ENCODE measurements at places on chromosomes 2 and 18. TPM values are rescaled to one million over a fixed set of nuclear protein-coding genes. Genes with fewer than 3 reads are reported as not detected.
A peak's percentile ranks its signal among the peaks of the same experiment; 100 is the strongest.

C18orf63 gene
- total RNA-seq, result 0.14 TPM

DBI gene
- 179 TPM for total RNA-seq

DNA sequence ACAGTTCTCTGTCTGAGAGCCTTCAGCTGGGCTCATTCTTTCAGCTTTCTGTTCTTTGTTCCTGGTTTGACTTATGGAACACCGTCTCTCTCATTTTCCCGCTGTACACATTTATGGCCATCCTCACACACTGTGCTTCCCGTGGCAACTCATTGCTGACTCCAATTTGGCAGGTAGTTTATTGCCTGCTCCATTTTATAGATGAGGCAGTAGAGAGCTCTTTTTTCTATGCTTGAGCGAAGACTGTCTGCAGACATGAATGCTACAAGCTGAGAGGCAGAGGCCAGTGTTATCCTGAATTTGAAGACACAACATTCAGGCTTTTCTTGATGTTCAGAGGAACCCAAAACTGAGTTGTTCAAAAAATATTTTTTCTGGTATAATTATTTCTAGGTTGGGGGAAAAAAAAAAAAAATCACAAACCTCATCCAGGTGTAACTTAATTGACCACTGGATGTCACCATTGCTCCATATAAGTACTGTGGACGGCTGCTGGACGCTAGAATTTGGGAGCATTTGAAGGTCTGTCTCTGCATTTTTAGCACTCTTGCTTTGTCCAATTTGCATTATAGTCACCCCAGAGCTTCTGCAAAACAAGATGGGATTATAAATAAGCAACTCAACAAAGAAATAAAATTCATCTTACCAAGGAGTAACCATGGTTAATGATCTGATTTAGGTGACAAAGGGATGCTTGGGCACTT, 83.5 kb downstream of the HRH4 start:
- no peak overlapping the region for H3K4me3 ChIP-seq
- peaks cover 5% of the 10 kb centered on the region for H3K4me1 ChIP-seq
- H3K27ac ChIP-seq, result no peak overlapping the region
- no peaks in the 10 kb centered on the region for H3K36me3 ChIP-seq

DNA sequence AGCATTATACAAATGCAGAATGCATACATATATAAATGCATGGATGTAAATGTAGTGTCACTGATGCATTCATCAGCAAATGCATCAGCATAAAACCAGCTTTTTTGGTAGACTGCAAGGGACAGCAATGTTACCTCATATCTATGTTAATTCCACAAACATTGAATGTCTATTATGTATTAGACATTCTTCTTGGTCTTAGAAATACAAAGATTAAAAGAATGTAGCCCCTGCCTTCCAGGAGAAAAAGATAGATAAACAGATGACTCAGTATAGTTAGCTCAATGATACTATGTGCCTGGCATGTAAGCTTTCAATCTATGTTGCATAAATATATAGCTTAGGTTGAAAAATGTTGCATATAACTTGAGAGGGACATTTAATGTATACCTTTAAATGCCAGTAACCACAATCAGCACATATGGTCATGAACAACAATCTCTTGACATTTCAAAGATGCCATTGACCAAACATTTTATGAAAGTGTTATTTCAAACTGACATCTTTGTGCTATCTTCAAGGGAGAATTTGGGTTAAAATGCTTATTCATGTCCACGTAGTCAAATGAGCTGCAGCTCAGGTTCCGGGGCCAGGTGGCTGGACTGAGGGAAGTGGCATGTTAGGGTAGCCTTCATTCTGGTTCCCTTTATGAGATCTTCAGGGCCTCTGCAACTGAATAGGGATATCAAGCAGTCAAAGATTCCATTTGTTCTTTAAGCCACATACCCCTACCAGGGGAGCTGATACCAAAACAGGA, 45.2 kb upstream of the GCG start:
- no peaks in the 10 kb centered on the region for H3K4me1 ChIP-seq
- H3K36me3 ChIP-seq, result peaks cover 18% of the 10 kb centered on the region
- H3K27ac ChIP-seq, result no peak overlapping the region
- H3K4me3 ChIP-seq, result no peak overlapping the region

GRCh38 chr2:67186871-67187270, 210.3 kb upstream of the ETAA1 start:
- no peaks in the 10 kb centered on the region for H3K4me1 ChIP-seq
- H3K36me3 ChIP-seq, result no peaks in the 10 kb centered on the region
- no peak overlapping the region for H3K27ac ChIP-seq
- no peak overlapping the region for H3K4me3 ChIP-seq
- no peaks in the 10 kb centered on the region for H3K27me3 ChIP-seq

- no peaks in the 10 kb centered on the region for H3K27me3 ChIP-seq
- no peaks in the 10 kb centered on the region for H3K4me1 ChIP-seq
- no peaks in the 10 kb centered on the region for H3K36me3 ChIP-seq
- no peak overlapping the region for H3K27ac ChIP-seq
- no peak overlapping the region for H3K4me3 ChIP-seq
These were observed 537.7 kb upstream of the PKDCC start for GRCh38 chr2:41510108-41510507.

GRCh38 chr2:3634596-3635121, 23.3 kb upstream of the ALLC start:
- H3K4me1 ChIP-seq, result no peaks in the 10 kb centered on the region
- H3K27me3 ChIP-seq, result no peaks in the 10 kb centered on the region
- peak; percentile 7 for DNase-seq
- H3K4me3 ChIP-seq, result no peak overlapping the region

DNA sequence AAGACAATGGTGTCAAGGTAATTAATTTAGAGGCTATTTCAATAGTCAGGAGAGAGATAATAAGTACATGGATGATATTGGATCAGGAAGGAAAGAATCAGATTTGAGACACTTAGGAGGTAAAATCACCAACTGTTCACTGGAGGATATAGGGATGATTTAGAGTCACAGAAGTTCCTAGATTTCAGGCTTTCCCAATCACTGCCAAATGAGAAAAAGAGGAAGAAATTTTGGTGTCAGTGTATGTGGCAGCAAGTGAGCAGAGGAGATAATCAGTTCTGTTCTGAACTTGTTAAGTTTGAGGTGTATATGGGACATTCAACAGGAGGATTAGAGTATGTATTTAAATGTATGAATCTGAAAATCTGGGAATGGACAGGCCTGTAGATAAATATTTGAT, 640.4 kb downstream of the NR4A2 start:
- no peaks in the 10 kb centered on the region for H3K36me3 ChIP-seq
- DNase-seq, result no peak
- no peak overlapping the region for H3K27ac ChIP-seq
- H3K27me3 ChIP-seq, result no peaks in the 10 kb centered on the region

GRCh38 chr18:8515142-8515865, 93.9 kb upstream of the RAB12 start:
- no peaks in the 10 kb centered on the region for H3K4me1 ChIP-seq
- no peak overlapping the region for H3K27ac ChIP-seq
- no peaks in the 10 kb centered on the region for H3K36me3 ChIP-seq
- no peak overlapping the region for H3K4me3 ChIP-seq

DNA sequence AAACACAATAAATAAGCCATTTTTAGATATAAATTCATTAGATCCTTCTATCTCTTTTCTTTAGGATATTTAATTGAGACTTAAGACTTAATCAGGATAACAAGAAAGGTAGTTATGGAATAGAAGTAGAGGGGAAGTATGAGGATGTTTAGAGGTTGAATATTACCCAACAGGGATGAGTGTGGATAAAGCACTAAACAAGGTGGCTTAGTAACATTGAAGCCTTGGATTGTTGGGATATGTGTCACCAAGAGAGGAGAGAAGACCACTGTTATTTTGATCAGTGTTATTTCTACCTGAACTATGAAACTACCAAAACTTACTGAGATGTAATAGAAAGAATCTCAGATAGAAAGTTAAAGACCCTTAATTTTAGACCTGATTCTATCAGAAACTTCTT, 405.7 kb downstream of the PIK3C3 start:
- no peaks in the 10 kb centered on the region for H3K4me1 ChIP-seq
- H3K27me3 ChIP-seq, result no peaks in the 10 kb centered on the region
- no peak overlapping the region for H3K4me3 ChIP-seq
- no peak overlapping the region for H3K27ac ChIP-seq
- no peak for DNase-seq
- no peaks in the 10 kb centered on the region for H3K36me3 ChIP-seq

DNA sequence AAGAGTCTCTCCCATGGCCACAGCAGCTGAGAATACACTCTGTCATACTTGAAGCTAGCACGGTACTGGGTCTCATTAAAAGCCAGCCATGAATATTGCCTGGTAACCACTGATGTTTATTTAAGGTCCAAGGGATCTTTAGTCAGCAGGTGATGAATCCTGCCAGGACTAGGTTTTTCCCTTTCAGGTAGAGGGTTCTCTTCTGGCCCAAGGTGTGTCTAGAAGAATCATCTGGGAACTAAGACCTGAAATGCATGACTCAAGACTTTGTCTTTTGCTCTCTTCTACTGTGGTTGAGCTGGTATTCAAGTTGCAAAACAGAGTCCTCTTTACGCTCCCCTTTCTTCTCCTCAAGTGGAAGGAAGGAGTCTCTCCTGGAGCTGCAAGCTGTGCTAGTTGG, 400.5 kb upstream of the FSIP2 start:
- H3K36me3 ChIP-seq, result no peaks in the 10 kb centered on the region
- H3K4me1 ChIP-seq, result no peaks in the 10 kb centered on the region
- no peaks in the 10 kb centered on the region for H3K27me3 ChIP-seq
- no peak overlapping the region for H3K4me3 ChIP-seq
- DNase-seq, result no peak

GRCh38 chr18:57789759-57790158, 13.4 kb downstream of the ATP8B1 start:
- no peak overlapping the region for H3K4me3 ChIP-seq
- H3K27ac ChIP-seq, result no peak overlapping the region
- no peaks in the 10 kb centered on the region for H3K27me3 ChIP-seq
- H3K4me1 ChIP-seq, result peaks cover 15% of the 10 kb centered on the region
- H3K36me3 ChIP-seq, result no peaks in the 10 kb centered on the region

GRCh38 chr2:175950512-175950911, 51.6 kb downstream of the LNPK start:
- no peaks in the 10 kb centered on the region for H3K27me3 ChIP-seq
- DNase-seq, result no peak
- H3K36me3 ChIP-seq, result peaks cover 4% of the 10 kb centered on the region
- H3K4me3 ChIP-seq, result no peak overlapping the region

- no peak for DNase-seq
- H3K4me3 ChIP-seq, result no peak overlapping the region
- H3K27ac ChIP-seq, result no peak overlapping the region
- H3K36me3 ChIP-seq, result no peaks in the 10 kb centered on the region
These were observed 17.5 kb upstream of the ADAM17 start for GRCh38 chr2:9573013-9573720.

- H3K36me3 ChIP-seq, result no peaks in the 10 kb centered on the region
- H3K4me1 ChIP-seq, result no peaks in the 10 kb centered on the region
- DNase-seq, result no peak
- H3K27ac ChIP-seq, result no peak overlapping the region
- H3K4me3 ChIP-seq, result no peak overlapping the region
These were observed 197.3 kb upstream of the STK17B start for GRCh38 chr2:196368546-196369225.

- H3K27me3 ChIP-seq, result no peaks in the 10 kb centered on the region
- H3K4me1 ChIP-seq, result no peaks in the 10 kb centered on the region
- DNase-seq, result peak; percentile 27
These were observed 11.8 kb downstream of the G6PC2 start for GRCh38 chr2:168912901-168913369.

- H3K27me3 ChIP-seq, result no peaks in the 10 kb centered on the region
- no peaks in the 10 kb centered on the region for H3K4me1 ChIP-seq
- DNase-seq, result no peak
- H3K4me3 ChIP-seq, result no peak overlapping the region
These were observed 384.3 kb downstream of the PIK3C3 start for GRCh38 chr18:42339372-42339771.

- no peaks in the 10 kb centered on the region for H3K27me3 ChIP-seq
- H3K4me3 ChIP-seq, result no peak overlapping the region
- peaks cover 4% of the 10 kb centered on the region for H3K36me3 ChIP-seq
- no peak overlapping the region for H3K27ac ChIP-seq
These were observed 47.6 kb downstream of the ITGAV start for GRCh38 chr2:186637497-186637800.

GRCh38 chr2:42791606-42792005, 777 bp downstream of the HAAO start:
- no peak overlapping the region for H3K27ac ChIP-seq
- H3K4me3 ChIP-seq, result no peak overlapping the region
- no peak for DNase-seq
- no peaks in the 10 kb centered on the region for H3K27me3 ChIP-seq

GRCh38 chr2:201118961-201119854, 3.2 kb downstream of the CFLAR start:
- peak overlapping the region; percentile 82 for H3K4me3 ChIP-seq
- H3K27ac ChIP-seq, result peak overlapping the region; percentile 100
- no peaks in the 10 kb centered on the region for H3K36me3 ChIP-seq
- no peaks in the 10 kb centered on the region for H3K27me3 ChIP-seq
- DNase-seq, result no peak

All from lung (tissue), 17 donors.